Cortex of kidney (tissue), 1 donor: ENCODE measurements at places on chromosomes 13 and 19.

DNA sequence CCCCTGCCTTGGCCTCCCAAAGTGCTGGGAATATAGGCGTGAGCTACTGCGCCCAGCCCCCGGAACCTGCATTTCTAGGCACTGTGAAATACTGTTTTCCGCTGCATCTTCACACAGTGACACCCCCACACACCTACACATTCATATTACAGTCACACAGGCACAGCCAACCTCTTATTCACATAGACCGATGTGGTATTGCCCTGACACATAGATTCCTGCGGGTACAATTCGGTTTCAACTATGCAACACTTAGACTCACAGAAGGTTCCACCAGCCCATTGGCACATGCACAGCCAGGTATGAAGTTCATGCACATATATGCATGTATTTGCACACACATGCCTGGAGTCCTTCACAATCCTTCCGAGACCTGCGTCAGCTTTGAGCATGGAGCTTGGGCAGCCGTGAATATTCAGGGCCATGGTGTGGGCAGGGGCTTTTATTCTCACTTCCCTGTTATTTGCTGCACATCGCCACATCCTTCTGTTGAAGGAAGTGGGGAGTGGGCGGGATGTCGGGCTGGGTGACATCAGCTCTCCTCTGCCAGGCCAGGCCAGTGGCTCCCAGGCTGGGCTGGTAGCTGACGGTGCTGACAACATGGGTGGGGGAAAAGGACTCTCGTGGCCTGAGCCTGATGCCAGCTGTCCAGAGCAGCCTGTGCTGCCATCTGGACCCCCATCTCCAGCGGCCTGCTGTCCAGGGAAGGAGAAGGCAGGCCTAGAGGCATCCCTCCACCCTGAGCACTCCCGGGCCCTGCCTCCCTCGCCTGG is 5.4 kb upstream of the CDC37 start:
- no peak for DNase-seq

- no peak for DNase-seq
Measured at GRCh38 chr19:34432797-34433196, 4.6 kb downstream of the UBA2 start.

- DNase-seq: no peak
Measured at GRCh38 chr13:108113407-108113806, 101.9 kb downstream of the LIG4 start.

DNA sequence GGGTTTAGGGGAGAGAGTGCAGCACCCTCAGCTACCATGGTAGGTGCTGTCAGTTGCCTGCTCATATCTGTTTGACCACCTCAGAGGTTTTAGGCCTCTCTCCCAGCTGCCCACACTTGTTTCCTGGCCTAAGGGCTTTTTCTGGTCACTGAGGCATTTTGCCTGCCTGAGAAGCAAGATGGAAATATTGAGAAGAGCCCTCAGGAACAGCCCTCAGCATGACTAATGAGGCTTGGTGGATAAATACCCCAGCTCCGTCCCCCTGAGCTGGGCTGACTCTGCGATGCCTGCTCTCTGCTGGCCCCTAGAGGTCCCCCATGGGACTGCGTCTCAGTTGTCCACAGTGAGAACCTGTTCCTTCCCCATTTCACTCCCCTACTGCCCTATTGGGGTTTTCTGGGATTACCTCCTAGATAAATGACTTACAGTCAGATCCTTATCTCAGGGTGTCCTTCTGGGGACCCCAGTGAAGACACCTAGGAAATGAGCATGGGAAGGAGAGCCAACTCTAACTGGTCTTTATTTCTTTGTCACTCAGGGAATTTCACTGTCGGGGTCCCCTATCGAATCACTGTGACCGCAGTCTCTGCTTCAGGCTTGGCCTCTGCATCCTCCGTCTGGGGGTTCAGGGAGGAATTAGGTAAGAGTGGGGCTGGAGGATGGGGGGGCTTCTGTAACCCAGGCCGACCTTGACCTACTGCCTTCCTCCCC is 13.3 kb downstream of the PALM3 start:
- DNase-seq: no peak

DNA sequence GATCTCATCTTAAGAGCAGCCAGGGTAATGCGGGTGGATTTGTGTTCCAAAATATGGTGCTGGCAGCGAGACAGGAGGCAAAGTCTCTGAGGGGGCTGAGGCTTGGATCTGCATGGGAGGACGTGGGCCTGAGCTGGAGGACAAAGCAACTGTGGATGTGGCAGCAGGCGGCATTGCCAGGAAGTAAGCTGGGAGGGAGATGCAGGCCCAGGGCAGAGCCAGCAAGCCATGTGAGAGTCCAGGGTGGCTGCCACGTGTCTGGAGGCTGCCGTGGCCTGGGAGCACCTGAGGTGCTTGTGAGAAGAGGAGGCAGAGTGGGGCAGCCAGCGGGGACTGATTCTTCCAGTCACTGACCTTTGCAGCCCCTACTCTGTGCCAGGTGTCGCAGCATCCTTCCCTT is 52.0 kb downstream of the DPF1 start:
- DNase-seq: no peak

- no peak for DNase-seq
Measured at GRCh38 chr13:114174529-114174961, 4.5 kb upstream of the CFAP97D2 start.

DNA sequence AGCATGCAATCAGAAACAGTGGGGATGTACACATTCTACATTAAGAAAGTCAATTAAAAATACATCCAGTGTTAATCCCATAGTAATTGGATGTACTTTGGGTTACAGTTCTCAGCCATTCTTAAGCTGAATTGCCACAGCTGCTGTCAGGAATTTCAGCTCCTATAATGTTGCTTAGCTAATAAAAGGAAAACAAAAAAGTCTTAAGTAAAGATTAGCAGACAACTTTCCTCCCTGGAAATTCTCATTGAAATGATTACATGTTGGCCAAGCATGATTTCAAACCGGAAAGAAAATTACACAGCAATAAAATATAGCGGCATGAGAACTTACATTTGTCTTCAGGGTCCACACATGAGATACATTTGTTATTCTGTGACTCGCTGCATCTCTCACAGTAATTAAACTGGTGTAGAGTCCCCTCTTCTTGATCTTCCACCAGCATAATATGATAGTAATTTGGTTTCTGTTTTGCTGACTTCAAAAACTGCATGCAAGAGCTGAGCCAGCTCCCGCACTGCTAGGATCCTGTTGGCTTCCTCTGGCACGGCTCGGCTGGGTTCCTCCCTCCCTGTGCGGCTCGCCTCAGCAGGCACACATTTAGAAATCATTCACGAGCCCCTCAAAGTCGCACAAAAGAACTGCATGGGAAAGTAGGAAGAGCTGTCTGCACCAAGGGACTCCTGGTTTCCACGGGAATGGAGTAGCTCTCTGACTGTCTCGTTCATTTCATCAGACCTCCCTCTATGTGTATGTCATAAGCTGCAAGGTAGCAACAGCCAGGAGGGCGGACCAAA is at the start of gene HTR2A:
TSS of gene HTR2A (minus strand) at position 713 of the 797 bp plus-strand sequence. CDS start 1,147 bp downstream, outside the sequence.
- no peak for DNase-seq

- DNase-seq: no peak
Measured at GRCh38 chr13:43935878-43936277, 56.2 kb downstream of the LACC1 start.

DNA sequence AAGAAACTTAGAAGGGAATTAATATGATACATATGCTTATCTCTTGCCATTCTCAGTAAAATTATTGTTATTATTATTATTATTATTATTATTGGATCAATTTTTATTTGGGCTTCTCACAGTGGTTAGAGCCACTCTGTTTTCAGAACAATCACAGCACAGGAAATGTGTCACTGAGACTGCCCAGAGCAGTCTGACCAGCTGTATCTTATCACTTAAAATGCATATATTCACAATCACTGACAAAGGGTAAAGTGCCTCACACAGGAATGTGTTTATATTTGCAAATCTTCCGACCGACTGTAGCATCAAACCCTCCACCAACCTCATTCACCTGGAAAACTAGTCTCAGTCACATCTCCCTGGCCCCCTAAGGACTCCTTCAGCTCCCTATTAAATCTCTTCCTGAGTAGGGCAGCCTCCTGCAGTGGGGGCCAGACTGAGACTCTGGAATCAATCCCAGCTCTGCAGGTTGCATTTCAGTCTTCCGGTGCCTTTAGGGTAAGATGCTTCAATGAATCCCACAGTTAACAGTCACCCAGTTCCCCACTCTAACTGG is 738.3 kb upstream of the SLITRK5 start:
- no peak for DNase-seq

GRCh38 chr19:13135068-13136062 is 14.8 kb downstream of the STX10 start:
- no peak for DNase-seq

DNA sequence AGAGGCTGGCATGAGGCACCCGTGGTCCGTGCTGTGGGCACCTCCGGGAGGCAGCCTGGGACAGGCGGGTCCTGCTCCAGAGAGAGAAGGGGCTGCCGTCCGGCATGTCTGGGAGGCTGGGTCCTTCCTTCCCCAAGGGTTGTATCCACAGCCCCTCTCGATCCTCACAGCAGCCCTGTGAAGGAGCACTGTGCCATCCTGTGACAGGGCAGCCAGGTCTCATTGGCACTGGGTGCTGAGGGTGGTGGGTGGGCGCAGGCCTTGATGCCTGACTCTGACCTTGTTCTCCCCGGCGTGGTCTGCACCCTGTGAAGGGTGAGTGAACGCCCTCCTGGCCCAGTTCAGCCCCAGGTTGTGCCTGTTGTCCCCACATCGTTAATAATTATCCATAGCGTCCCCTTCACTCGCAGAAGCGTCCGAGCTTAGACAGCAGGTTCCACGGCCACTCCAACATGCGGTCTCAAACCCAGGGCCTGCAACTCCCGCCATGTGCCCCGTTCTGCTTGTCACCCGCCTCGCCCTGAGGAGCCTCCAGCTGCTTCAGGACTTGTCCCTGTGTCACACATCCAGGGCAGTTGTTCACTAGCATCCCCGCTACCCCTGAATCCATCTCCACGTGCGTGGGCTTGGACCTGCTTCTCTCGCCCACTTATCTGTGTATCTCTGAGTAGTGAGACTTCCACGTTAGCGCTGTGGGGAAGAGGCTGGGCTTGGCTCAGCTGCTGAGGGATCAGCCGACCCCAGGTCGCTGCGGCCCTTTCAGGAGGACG is 10.6 kb downstream of the ATP11A start:
- DNase-seq: no peak

- DNase-seq: no peak
Measured at GRCh38 chr19:1243768-1244692, 2.5 kb downstream of the ATP5F1D start.

- no peak for DNase-seq
Measured at GRCh38 chr13:66879988-66880387, 350.1 kb downstream of the PCDH9 start.

DNA sequence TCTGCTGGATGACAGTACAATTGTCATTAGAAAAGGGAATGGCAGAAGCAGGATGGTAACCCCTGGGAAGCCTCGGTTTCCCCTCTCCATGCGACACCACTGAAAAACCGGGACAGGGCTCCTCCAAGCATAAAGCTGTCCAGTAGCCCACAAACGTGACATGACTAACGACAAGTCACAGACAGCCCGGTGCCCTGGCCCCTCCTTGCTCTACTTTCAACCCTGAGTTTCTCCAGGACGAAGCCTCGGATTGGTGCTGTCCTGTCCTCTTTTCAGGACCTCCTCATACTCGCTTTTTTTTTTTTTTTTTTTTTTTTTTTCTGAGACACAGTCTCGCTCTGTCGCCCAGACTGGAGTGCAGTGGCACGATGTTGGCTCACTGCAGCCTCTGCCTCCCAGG is 16.3 kb downstream of the DPP9 start:
- DNase-seq: no peak

GRCh38 chr13:96080676-96081075 is 9.2 kb upstream of the HS6ST3 start:
- no peak for DNase-seq

DNA sequence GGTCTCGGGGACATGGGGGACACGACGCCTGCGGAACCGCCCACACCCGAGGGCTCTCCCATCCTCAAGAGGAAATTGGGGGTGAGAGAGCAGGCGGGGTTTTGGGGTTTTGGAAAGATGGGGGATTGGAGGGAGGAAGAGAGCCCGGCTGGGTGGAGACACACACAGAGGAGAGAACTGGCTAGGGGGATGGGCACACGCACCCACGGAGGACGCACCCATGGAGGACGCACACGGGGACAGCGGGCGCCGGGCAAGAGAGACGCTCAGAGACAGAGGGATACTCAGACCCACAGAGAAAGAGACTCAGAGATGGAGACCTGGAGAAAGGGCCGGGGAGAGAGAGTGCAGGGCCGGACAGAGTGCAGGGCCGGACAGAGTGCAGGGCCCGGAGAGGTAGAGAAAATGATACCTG is 52.1 kb downstream of the MAP4K1 start:
- DNase-seq: no peak

GRCh38 chr13:55606045-55606665 is 1534.6 kb upstream of the PRR20A start:
- DNase-seq: no peak

DNA sequence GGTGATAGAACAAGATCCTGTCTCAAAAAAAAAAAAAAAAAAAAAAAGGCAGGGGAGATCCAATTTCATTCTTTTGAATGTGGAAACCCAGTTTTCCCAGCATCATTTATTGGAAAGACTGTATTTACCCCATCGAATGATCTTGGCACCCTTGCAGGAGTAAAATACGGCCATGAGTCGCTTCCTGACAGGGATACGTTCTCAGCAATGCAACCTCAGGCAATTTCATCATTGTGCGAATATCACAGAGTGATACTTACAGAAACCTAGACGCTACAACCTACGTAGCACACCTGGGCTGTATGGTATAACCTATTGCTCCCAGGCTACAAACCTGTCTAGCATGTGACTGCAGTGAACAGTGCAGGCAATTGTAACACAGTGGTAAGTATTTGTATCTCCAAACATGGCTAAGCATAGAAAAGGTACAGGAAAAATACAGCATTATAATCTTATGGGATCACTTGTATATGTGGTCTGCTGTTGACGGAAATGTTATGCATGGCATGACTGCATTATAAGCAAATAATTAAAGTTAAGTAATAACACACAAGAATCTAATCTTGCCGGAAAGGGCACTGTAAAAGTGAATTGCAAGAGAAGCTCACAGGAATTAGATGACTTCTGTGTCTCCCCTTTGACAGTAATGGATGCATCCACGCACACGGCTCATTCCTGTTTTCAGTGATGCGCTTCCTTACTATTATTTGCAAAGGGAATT is 24.1 kb downstream of the RFX2 start:
- no peak for DNase-seq

- DNase-seq: no peak
Measured at GRCh38 chr13:26025196-26025595, 26.6 kb downstream of the SHISA2 start.
